Epithelial cell of prostate (primary cell): ENCODE measurements at places on chromosomes 12 and 14.
A peak's percentile ranks its signal among the peaks of the same experiment; 100 is the strongest.

GRCh38 chr12:26396402-26396801, 201.0 kb downstream of the SSPN start:
- DNase-seq, result no peak

DNA sequence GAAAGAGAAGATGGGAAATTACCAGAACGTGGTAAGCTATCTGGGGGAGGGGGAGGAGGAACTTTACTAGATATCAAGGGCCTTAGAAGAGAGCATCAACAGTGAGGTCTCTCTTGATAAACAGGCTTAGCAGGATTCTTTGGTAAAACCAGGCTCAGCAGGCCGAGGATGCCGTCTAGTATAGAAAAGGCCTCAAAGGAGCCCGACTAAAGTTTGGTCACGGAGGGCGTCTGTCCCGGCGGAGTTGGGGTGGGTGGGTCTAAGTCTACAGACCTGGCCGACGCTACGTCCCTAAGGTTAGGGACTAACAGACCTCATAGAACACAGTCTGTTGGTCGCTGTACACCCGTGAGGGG, 538 bp upstream of the TIGAR start:
- DNase-seq, result no peak

DNA sequence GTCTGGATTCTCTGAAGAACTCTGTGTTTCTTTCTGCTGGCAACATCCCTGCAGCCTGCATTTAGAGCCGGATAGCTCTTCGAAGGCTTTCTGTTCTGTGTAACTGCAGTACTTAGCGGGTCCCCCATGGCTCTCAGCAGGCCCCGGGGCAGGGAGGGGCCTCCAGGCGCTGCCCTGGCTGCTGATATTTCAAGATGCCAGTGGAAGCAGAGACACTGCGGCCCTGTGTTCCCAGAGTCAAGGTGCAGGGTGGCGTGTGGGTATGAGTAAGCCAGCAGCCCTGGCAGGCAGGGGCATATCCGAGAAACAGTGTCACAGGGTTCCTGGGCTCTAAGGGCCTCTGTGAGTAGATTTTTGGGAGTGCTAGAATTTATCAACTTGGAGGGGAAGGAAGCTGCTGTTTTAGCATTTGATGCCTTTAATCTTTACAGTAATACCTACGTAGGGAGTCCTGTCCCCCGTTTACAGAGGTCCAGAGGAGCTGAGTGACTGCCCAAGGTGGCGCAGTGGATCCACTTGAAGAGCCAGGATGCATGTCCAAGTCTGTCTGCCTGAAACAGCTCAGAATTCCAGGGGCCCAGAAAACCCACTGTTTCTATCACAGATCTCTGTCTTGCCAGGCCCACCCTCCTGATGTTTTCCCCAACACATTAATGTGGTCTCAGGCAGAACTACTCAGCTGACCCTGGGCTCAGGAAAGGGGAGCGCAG, 16.2 kb downstream of the ESRRB start:
- no peak for DNase-seq

DNA sequence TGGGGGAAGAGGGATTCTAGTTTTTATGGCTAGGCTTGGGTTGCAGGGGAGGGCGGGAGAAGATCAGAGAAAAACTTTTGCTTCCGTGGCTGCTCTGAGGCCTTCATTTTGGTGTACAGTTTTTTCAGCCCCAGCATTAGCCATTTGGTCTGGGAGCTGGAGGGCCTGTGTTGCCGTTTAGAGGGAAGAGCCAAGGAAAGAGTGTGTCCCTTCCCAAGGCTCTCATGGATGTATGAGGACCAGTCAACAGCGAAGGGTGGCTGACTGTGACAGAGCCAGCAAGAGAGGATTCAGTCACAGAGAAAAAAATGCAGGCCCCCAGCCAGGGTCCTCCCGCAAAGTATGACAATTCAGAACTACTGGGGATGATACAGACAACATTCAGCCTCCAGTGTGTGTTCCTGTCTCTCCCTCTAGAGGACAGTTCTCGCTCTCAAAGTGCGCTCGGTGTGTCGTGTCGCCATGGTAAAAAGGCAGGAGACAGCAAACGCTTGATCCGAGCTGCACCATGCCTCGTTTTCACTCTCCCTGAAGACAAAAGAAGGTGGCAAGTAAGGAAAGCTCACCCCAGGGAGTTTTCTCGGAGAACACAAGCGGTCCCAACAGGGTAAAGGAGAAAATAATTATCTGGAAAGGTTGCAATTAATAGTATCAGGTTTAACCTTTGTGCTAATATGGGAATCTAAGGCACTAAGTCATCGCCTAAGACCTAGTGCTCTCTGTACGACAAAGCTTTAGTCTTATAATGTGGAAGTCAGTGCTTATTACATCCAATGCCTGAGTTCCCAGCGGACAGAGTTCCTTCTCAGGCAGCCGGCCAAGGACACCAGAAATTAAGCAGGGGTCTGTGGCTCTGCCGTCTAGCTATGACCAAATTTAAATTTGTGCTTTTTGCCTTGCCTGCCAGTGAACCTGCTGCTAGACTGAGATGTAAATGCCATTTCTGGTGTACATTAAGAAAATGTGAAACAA, 157.3 kb upstream of the PLXNC1 start:
- no peak for DNase-seq

DNA sequence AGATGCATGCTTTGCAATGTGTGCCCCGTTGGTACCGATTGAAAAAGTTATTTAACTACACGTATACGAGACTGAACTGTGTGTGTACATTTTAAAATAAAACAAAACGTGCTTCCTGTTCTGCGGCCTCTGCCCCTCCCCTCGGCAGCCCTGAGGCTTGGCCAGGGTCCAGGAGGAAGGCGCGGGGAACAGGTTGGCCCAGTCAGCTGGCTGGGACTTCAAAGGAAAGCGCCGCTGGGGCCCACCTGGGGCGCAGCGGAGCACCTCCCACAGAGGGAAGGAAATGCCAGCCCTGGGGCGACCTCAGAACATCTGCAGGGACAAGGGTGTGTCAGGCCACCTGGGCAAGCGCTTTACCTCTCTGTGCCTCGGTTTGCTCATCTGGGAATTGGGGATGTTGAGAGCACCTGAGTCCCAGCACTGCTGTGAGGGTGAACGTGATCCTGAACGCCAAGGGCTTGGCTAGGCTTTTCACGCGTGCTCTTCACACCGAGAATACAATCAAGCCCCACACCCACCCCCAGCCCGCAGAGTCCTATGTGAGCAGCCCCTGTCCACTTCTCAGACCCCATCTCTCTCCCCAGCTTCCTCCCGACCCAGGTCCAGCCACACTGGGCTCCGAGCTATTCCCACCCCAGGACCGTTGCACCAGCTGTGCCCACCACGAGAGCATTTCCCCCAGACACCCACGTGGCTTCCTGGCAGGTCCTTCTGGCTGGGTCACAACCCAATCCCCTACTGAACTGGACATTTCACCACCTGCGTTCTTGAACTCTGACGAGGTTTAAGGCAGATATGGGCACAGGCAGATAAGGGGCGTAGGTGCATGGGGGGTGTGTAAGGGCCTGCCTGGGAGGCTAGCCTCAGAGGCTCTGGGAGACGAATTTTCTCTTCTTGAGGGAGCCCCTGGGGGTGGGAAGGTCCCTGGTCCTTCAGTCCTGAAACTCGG, 41.9 kb upstream of the NCOR2 start:
- peak; percentile 72 for DNase-seq

DNA sequence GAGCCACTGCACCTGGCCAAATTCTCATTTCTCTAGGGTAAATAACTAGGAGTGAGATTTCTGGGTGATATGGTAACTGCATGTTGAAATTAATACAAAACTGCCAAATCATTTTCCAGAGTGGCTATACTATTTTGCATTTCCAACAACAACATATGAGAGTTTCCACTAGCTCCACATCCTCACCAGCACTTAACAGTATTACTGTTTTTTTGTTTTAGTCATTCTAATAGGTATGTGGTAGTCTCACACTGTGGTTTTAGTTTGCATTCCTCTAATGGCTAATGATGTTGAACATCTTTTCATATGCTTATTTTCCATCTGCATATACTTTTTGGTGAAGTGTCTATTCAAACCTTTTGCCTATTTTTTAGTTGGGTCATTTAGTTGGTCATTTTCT, 5.8 kb upstream of the ZFP36L1 start:
- DNase-seq, result no peak

GRCh38 chr12:105882404-105882803, 256.4 kb downstream of the NUAK1 start:
- no peak for DNase-seq

DNA sequence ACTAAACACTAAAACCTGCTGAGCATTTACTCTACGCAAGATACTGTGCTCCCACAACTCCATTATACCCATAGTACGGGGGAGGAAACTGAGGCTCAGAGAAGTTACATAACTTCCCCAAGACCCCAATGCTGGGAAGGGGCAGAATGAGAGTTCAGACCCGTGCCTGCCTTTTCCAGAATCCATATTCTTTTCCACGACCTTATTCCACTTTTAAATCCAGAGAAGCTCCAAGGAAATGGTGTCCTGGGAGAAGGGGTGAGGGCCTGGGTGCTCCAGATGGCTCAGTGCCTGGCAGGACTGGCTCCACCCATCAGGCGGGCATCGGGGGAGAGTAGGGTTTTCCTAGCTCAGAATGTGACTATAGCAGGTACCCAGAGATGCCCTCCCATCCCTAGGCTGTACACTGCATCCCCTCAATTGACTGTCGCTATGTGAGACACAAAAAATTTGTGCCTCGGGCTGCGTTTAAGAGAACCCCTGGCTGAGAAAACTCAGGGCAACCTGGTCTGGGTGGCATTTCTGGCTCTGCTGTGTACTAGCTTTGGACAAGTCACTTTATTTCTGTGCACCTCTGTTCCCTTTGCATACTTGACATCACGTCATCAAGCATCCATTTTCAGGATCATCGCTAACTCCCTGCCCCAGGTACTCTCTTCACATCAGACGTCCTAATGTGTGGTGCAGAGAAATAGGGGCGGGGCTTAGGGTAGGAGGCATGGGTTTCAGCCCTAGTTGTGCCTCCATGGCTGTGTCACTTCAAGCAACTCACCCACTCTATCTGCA, 11.6 kb upstream of the IQSEC3 start:
- no peak for DNase-seq

DNA sequence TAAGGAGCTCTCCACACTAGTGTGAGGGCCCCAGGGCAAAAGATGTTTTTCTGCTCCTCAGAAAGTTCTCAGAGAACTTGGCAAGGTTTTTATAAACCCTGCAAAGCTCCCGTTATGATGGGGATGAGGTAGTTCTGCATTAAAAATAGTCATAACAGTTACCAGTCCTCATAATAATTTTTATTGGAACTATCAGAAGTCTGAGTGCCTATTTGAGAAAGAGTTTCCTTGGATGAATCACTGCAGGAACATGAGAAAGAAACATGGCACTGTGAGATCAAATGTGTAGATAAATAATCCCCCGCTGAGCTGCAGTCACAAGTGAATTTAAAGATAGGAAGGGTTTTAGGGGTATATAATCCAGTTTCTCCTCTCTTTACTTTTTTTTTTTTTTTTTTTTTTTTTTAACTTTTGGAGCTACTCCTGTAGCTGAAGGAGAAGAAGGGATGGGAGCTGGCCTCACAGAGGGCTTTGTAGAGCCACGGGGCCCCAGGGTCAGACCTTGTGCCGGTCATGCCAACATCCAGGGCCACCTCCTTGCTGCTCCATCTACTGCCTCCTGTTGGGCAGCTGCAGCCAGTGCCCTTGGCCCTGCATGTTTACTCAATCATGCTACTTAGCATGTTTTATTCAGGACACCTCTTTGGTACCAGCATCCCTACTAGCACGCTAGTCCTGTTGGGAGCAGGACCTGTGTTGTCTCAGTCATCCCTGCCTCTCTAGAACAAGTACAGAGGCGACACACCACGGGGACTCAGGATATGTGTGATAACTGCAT, 39.5 kb downstream of the EVL start:
- no peak for DNase-seq

- DNase-seq, result no peak
Measured at GRCh38 chr12:88435334-88436076, 144.8 kb downstream of the KITLG start.

GRCh38 chr14:104149278-104149595, 10.8 kb downstream of the KIF26A start:
- DNase-seq, result no peak

DNA sequence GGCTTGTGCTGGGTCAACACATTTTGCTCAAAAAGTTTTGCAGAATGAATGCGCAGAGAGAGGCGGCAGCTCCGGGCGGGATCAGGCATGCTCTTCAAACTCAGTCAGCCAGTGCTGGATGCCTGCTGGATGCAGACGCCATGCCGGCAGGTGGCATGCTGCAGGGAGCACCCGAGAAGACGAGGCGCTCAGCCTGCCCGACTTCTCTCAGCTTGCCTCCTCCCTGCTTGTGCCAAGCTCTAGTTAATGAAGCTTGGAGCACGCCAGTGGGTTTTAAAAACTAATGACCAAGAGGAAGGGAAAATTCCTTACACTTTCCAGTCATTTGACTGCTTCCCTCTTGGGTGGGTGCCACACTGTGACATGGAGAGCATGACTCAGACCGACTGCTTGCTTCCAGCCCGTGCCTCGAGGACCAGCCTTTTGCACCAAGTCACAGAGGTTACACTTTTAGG, 39.8 kb downstream of the SLC24A4 start:
- no peak for DNase-seq

DNA sequence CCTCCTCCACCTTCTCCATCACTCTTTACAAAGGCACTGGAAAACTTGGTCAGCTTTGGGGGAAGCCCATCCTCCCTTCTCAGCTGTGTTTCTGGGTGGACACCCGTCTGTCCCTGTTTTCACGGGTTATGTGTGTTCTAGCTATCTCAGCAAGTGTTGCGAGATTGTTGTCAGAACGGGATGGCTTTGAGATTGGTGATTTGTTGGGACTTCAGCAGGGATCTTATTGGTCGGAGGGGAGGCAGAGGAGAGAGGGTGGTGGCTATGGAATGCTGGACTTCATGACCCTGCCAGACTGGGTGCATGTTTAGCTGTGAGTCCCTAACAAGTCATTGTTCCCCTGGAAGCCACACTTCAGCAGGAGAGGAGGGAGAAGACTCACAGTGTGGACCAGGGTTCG, 2.1 kb downstream of the USP5 start:
- DNase-seq, result no peak

- DNase-seq, result no peak
Measured at GRCh38 chr12:17652436-17652835, 437.6 kb downstream of the RERGL start.

DNA sequence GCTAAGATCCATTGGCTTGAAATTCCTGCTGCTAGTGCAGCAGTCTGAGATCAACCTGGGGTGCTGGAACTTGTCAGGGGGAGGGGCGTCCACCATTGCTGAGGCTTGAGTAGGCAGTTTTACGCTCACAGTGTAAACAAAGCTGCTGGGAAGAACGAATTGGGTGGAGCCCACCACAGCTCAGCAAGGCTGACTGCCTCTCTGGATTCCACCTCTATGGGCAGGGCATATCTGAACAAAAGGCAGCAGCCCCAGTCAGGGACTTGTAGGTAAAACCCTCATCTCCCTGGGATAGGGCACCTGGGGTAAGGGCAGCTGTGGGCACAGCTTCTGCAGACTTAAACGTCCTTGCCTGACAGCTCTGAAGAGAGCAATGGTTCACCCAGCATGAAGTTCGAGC, 191.7 kb downstream of the ALG10B start:
- peak; percentile 20 for DNase-seq
